HTR-8/SVneo (cell line): ENCODE measurements at places on chromosomes 6 and 20.

DNA sequence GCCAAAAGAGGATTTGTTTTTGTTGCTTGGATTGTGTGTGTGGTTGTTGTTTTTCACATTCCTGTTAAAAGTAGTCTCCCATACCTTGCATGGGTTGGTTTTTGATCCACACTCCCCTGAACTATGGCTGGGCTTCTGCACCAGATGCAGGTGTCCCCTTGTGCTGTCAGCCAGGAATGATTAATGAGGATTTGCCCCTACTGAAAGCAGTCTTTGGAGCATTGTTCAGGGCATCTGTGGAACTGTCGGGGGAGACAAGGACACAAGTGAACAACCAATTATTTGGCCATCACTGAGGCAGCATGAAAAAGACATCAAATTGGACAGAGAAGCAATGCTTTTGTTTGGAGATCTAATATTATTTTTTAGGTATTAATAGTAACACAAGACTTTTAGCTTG lies 373.2 kb upstream of the MMS22L start:
- no peak for DNase-seq

GRCh38 chr6:14703586-14703985 lies 542.3 kb upstream of the JARID2 start:
- no peak for DNase-seq

DNA sequence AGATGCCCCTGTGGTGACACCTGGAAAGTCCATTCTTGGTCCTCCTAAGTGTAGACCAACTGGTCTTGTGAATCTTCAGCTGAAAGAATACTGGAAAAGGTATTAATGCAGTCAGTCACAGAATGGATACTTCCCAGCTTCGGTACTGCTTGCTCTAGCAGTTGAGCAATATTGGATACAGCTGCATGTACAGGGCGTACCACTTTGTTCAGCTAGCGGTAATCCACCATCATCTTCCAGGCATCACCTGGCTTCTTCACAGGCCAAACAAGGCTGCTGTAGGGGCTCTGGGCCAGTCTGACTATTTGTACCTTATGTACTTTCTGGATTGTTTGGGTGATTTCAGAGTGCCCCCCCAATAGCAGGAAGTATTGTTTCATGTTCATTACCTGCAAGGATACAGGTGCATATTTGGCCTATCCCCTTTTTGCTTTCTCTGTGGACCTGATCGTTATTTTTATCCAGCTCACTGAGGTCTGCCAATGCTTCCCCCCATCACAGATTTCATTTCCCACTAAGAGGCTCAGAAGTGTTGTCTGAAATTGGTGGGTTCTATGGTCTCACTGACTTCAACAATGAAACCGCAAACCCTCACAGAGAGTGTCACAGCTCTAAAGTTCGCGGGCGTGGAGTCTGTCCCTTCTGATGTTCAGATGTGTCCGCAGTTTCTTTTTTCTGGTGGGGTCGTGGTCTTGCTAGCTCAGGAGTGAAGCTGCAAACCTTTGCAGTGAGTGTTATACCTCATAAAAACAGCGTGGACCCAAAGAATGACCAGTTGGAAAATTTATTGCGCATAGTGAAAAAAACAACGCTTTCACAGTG lies 52.2 kb downstream of the TRIM27 start:
- no peak for DNase-seq

- no peak for DNase-seq
These were observed 196.0 kb downstream of the MAFB start for GRCh38 chr20:40493071-40493470.

- no peak for DNase-seq
These were observed 438.4 kb upstream of the ADGRB3 start for GRCh38 chr6:68196645-68197044.
